ENCODE measurements at places on chromosomes 7 and 10. TPM values are rescaled to one million over a fixed set of nuclear protein-coding genes. Genes with fewer than 3 reads are reported as not detected.

The FGL2 gene
- total RNA-seq = 1.6 TPM

The GIMAP8 gene
- 3.8 TPM for total RNA-seq

The FKBP9 gene
- not detected for total RNA-seq

The NYAP1 gene
- 0.75 TPM for total RNA-seq

The SLC26A4 gene
- total RNA-seq = not detected

The LIPK gene
- not detected for total RNA-seq

The TRIL gene
- total RNA-seq = not detected

The HOXA6 gene
- total RNA-seq = not detected

The GJD4 gene
- not detected for total RNA-seq

The ING3 gene
- 39.3 TPM for total RNA-seq

The VPS37D gene
- 0.81 TPM for total RNA-seq

The AGR2 gene
- total RNA-seq = not detected

The SDK1 gene
- total RNA-seq = 1.3 TPM

The FAM25A gene
- not detected for total RNA-seq

The EBLN1 gene
- total RNA-seq = not detected

The PNLIPRP1 gene
- not detected for total RNA-seq

The GPR26 gene
- total RNA-seq = not detected

The TDRD1 gene
- total RNA-seq = not detected

The GCK gene
- 0.47 TPM for total RNA-seq

The CDC14C gene
- not detected for total RNA-seq

The HHEX gene
- total RNA-seq = 1.0 TPM

The RET gene
- total RNA-seq = not detected

The ITGB8 gene
- total RNA-seq = not detected

The HOXA1 gene
- total RNA-seq = 0.22 TPM

The CALHM3 gene
- not detected for total RNA-seq

The DPYSL4 gene
- total RNA-seq = 0.96 TPM

The ANKRD30A gene
- not detected for total RNA-seq

The C7orf57 gene
- not detected for total RNA-seq

The HGF gene
- total RNA-seq = not detected

The PRPS1L1 gene
- total RNA-seq = not detected

The GRM8 gene
- total RNA-seq = not detected

The VIM gene
- 1,603 TPM for total RNA-seq

The SSC4D gene
- total RNA-seq = not detected

The LRRD1 gene
- not detected for total RNA-seq

The LRIT1 gene
- not detected for total RNA-seq

The GIMAP7 gene
- total RNA-seq = 48.4 TPM

The PTPRN2 gene
- 0.44 TPM for total RNA-seq

The SPDYE2 gene
- total RNA-seq = 0.33 TPM

The ERVW-1 gene
- total RNA-seq = not detected

The URGCP gene
- 21.8 TPM for total RNA-seq

The SEMA4G gene
- total RNA-seq = 1.1 TPM

The NUDT13 gene
- total RNA-seq = 0.67 TPM

The AASS gene
- 0.98 TPM for total RNA-seq

The FAM241B gene
- total RNA-seq = 14.1 TPM

The SFXN4 gene
- total RNA-seq = 7.1 TPM

The SMKR1 gene
- 0.49 TPM for total RNA-seq

The VWA2 gene
- total RNA-seq = not detected

The FKBP6 gene
- total RNA-seq = not detected

The C10orf62 gene
- total RNA-seq = not detected

The FAM180A gene
- not detected for total RNA-seq

The ZNF479 gene
- total RNA-seq = not detected

The SLC25A13 gene
- 12.7 TPM for total RNA-seq

The KNDC1 gene
- total RNA-seq = not detected

The IL2RA gene
- 4.9 TPM for total RNA-seq

The EPO gene
- total RNA-seq = not detected

The SSMEM1 gene
- total RNA-seq = not detected

The KCNMA1 gene
- not detected for total RNA-seq

The PAX4 gene
- total RNA-seq = not detected

The IQUB gene
- not detected for total RNA-seq
